Upper lobe of left lung (tissue), 6 donors: ENCODE measurements at places on chromosomes 3 and 15. TPM values are rescaled to one million over a fixed set of nuclear protein-coding genes. Genes with fewer than 3 reads are reported as not detected.

ACOX2 gene
- 32.5 TPM for total RNA-seq

CSTA gene
- 22.4 TPM for total RNA-seq

CSPG5 gene
- total RNA-seq: 6.8 TPM

CD276 gene
- 82.1 TPM for total RNA-seq
